ENCODE measurements at places on chromosomes 2 and 18. TPM values are rescaled to one million over a fixed set of nuclear protein-coding genes. Genes with fewer than 3 reads are reported as not detected.

- peak overlapping the region; percentile 77 for H3K4me3 ChIP-seq
- H3K36me3 ChIP-seq = no peaks in the 10 kb centered on the region
- no peak for DNase-seq
- no peaks in the 10 kb centered on the region for H3K27me3 ChIP-seq
- H3K4me1 ChIP-seq = peaks cover 25% of the 10 kb centered on the region
Measured at GRCh38 chr2:62706721-62707521, 1.4 kb downstream of the EHBP1 start.

DNA sequence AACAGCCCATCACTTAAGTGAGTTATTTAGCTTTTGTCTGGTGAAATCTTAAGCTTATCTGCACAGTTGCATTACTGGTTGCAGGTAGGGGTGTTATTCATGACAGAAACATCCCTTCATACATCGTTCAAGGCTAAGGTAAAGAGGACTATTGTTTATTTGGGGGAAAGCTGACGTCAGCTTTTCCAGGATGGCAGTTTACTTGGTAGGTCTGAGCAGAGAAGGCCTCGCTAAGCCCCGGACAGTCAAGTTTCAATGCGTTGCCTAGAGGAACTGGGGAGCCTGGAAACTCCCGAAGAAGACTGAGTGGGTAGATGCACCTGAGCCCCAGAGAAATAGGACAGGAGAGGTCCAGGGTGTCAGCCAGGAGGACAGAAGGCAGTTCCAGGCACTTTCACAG is 2.2 kb downstream of the RNU4ATAC start:
- DNase-seq = no peak
- peak overlapping the region; percentile 99 for H3K27ac ChIP-seq
- H3K4me1 ChIP-seq = peaks cover 37% of the 10 kb centered on the region
- H3K4me3 ChIP-seq = no peak overlapping the region
- H3K27me3 ChIP-seq = no peaks in the 10 kb centered on the region

GRCh38 chr2:2704428-2705090 is 373.5 kb upstream of the MYT1L start:
- H3K36me3 ChIP-seq = no peaks in the 10 kb centered on the region
- H3K4me1 ChIP-seq = no peaks in the 10 kb centered on the region
- no peak overlapping the region for H3K4me3 ChIP-seq
- H3K27ac ChIP-seq = no peak overlapping the region
- no peak for DNase-seq
- no peaks in the 10 kb centered on the region for H3K27me3 ChIP-seq

DNA sequence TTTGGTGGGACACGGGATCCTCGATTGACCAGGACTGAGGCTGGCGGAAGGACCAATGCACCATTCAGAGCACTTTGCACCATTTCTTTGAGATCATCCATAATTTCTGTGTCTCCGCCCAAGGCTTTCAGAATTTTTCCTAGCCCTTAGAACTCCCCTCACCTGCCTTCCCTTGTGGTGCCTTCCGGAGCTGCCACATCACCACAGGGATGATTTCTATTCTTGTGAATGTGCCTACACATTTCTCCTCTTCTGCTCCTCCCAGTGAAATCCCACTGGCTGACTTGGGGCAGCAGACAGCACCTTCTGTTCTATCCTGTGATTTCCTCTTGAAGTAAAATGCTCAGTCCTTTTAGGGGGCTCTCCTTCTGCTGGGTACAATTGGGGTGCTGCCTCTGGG is 11.2 kb downstream of the ACOXL start:
- no peak overlapping the region for H3K4me3 ChIP-seq
- H3K27me3 ChIP-seq = no peaks in the 10 kb centered on the region
- H3K27ac ChIP-seq = no peak overlapping the region
- H3K36me3 ChIP-seq = no peaks in the 10 kb centered on the region

DNA sequence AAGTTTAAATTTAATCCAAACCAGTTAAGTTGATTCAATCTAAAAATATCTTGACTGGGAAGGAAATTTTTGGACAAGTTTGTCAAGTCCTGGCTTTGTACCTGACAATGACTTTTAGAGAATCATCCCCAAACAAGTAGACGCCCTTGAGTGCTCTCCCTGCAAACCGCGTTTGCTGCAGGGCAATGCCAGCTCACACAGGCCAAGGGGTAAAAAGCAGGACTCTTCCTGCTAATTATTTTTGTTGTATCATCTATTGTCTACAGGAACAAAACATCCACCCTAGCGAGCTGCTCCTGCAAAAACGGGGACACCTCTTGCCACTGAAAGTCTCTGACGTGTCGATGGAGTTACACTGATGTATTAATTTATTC is 10.9 kb downstream of the ID2 start:
- no peak overlapping the region for H3K4me3 ChIP-seq
- H3K27ac ChIP-seq = no peak overlapping the region
- no peaks in the 10 kb centered on the region for H3K36me3 ChIP-seq
- peaks cover 2% of the 10 kb centered on the region for H3K27me3 ChIP-seq
- DNase-seq = no peak

GRCh38 chr2:60105906-60106305 is 447.5 kb downstream of the BCL11A start:
- no peaks in the 10 kb centered on the region for H3K36me3 ChIP-seq
- no peak overlapping the region for H3K27ac ChIP-seq
- DNase-seq = no peak
- no peaks in the 10 kb centered on the region for H3K4me1 ChIP-seq

GRCh38 chr2:109516445-109517117 is 97.2 kb downstream of the SEPTIN10 start:
- H3K27ac ChIP-seq = no peak overlapping the region
- H3K4me1 ChIP-seq = peaks cover 15% of the 10 kb centered on the region
- H3K4me3 ChIP-seq = no peak overlapping the region
- DNase-seq = no peak

GRCh38 chr18:3665780-3666525 is 216.0 kb downstream of the TGIF1 start:
- peak; percentile 82 for DNase-seq
- no peaks in the 10 kb centered on the region for H3K27me3 ChIP-seq
- peaks cover 5% of the 10 kb centered on the region for H3K4me1 ChIP-seq
- no peaks in the 10 kb centered on the region for H3K36me3 ChIP-seq
- peak overlapping the region; percentile 49 for H3K4me3 ChIP-seq
- peak overlapping the region; percentile 72 for H3K27ac ChIP-seq

GRCh38 chr2:54803783-54804751 is 80.6 kb downstream of the EML6 start:
- H3K4me3 ChIP-seq = no peak overlapping the region
- no peaks in the 10 kb centered on the region for H3K27me3 ChIP-seq
- H3K36me3 ChIP-seq = no peaks in the 10 kb centered on the region
- DNase-seq = no peak
- no peaks in the 10 kb centered on the region for H3K4me1 ChIP-seq
- no peak overlapping the region for H3K27ac ChIP-seq

GRCh38 chr2:73970850-73971471 is 13.7 kb upstream of the TET3 start:
- peak overlapping the region; percentile 4 for H3K4me3 ChIP-seq
- H3K27ac ChIP-seq = no peak overlapping the region
- H3K27me3 ChIP-seq = no peaks in the 10 kb centered on the region
- H3K4me1 ChIP-seq = peaks cover 15% of the 10 kb centered on the region
- DNase-seq = peak; percentile 85

- no peaks in the 10 kb centered on the region for H3K27me3 ChIP-seq
- no peak for DNase-seq
- no peaks in the 10 kb centered on the region for H3K36me3 ChIP-seq
- peaks cover 11% of the 10 kb centered on the region for H3K4me1 ChIP-seq
- H3K4me3 ChIP-seq = no peak overlapping the region
- no peak overlapping the region for H3K27ac ChIP-seq
Measured at GRCh38 chr2:198017068-198017467, 212.7 kb downstream of the PLCL1 start.

GRCh38 chr2:39516347-39517101 is 79.4 kb upstream of the MAP4K3 start:
- H3K4me1 ChIP-seq = peaks cover 51% of the 10 kb centered on the region
- peak overlapping the region; percentile 47 for H3K27ac ChIP-seq
- no peaks in the 10 kb centered on the region for H3K27me3 ChIP-seq
- peak; percentile 30 for DNase-seq
- H3K4me3 ChIP-seq = no peak overlapping the region
- H3K36me3 ChIP-seq = no peaks in the 10 kb centered on the region

- H3K4me3 ChIP-seq = no peak overlapping the region
- no peaks in the 10 kb centered on the region for H3K4me1 ChIP-seq
- H3K27ac ChIP-seq = no peak overlapping the region
Measured at GRCh38 chr18:68623342-68623741, 91.6 kb downstream of the TMX3 start.

The PTPRM gene
- total RNA-seq = 41.7 TPM

The GPBAR1 gene
- 0.24 TPM for total RNA-seq

The LOXHD1 gene
- total RNA-seq = 0.11 TPM

The MC2R gene
- total RNA-seq = not detected

The NDUFB3 gene
- 265 TPM for total RNA-seq

The GALR1 gene
- not detected for total RNA-seq

The GAREM1 gene
- 9.7 TPM for total RNA-seq

The ECEL1 gene
- total RNA-seq = 0.32 TPM

Data from psoas muscle (tissue), 8 donors.